Dermis microvascular lymphatic vessel endothelial cell (primary cell): ENCODE measurements at places on chromosomes 1 and 21.
A peak's percentile ranks its signal among the peaks of the same experiment; 100 is the strongest.

DNA sequence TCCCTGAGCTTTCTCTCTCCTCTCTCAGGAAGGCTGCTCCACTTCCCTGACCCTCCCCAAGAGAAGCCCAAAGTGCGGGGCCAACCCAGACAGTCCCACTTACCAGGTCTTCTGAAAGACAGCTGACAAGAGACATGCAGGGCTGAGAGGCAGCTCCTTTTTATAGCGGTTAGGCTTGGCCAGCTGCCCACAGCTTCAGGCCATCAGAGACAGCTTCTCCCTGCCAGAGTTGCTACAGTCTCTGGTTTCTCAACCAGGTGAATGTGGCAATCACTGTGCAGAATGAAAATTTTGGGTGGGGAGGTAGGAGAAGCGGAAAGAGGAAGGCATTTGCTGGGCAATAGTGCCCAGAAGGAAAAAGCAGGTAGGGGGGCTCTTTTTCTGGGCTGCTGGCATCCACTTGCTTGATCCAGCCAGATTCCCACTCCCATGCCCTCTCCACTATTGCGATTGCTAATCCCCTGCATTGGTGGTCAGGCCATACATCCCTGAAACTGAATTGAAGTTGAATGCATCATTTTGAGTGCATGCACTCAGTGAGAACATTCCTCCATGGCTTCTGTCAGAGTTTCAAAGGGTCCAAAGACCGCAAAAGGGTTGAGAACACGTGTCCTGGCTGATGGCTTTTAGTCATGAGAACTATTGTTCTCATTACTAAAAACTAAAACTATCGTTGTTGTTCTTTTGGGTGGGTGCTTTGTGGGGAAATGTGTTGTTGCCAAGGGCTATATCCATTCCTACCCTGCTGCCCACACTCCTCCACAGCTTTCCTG is at the start of gene S100A8:
Gene S100A8 (minus strand): TSS at position 136 of the 773 bp plus-strand sequence. CDS start 538 bp downstream, outside the sequence.
- DNase-seq: no peak

- no peak for DNase-seq
Observed at GRCh38 chr1:10519016-10519417, 44.3 kb downstream of the PEX14 start.

DNA sequence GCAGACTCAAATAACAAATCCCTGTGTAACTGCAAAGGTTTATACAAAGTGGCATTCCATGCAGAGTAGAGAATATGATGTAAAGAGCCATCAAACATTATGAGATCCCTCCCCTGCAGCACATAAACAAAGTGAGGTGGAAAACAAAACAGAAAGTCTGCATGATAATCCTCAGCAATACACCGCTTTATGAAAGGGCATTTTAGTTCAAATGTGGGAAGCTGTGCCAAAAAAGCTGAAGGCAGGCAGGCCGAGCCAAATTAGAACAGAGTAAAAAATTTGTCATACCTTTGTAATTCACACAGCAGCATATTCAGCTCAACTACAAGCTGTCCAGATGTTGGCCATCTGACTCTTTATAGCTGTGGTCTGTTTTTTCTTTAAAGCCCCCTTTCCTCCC is 113.5 kb downstream of the LHX9 start:
- no peak for DNase-seq

- no peak for DNase-seq
Observed at GRCh38 chr1:236516929-236517704, 6.7 kb upstream of the LGALS8 start.

GRCh38 chr1:91505086-91505485 is 4.4 kb downstream of the CDC7 start:
- no peak for DNase-seq

DNA sequence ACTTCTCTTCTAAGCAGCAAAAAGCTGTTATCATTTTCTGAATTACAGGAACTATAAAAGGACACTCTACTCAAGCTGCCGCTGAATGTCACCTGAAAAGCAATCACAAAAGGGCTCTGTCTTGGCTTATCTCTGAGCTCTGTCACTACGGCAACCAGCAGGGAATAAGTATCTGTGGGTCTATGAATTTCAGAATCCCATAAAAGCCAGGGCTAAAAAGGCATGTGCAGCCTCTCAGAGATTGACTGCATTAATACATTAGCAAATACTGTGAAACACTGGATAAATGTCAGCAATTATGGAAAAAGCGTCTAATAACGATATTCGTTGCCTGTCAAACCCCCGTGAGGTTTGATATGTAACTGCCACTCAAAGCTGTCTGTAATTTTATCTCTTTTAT is 210.2 kb upstream of the DMRTA2 start:
- no peak for DNase-seq

- no peak for DNase-seq
Observed at GRCh38 chr1:165075725-165076370, 280.7 kb downstream of the LMX1A start.

- peak; percentile 69 for DNase-seq
Observed at GRCh38 chr1:43688594-43689000, 18.7 kb upstream of the ST3GAL3 start.

GRCh38 chr1:218874313-218874712 is 299.4 kb upstream of the LYPLAL1 start:
- no peak for DNase-seq

DNA sequence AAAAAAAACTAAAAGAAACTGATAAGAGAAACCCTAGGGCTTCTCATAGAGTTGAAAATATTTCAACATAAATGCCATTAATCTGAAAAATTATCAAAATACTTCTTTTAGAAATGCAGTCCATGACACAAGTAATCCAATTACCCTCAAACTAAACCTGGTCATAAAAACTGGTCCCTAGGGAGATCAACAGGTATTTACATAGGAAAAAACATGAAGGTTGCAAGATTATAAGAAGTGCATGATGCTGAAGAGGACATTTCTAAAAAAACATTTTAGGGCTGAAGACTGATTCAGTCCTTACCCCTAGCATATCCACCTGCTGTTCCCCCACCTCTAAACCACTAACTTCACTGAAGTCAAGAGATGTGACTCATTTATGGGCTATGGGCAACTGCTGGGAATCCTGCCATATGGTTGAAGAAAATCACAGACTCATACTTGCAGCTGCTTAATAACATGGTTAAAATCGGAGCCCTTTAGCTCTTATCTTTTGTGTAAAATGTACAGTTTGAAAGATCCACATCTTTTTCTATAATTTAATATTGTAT is 131.0 kb upstream of the RUNX1 start:
- no peak for DNase-seq

- peak; percentile 48 for DNase-seq
Observed at GRCh38 chr1:52970149-52970548, 43.1 kb downstream of the SCP2 start.

- DNase-seq: no peak
Observed at GRCh38 chr1:230337266-230337665, 88.9 kb downstream of the PGBD5 start.

DNA sequence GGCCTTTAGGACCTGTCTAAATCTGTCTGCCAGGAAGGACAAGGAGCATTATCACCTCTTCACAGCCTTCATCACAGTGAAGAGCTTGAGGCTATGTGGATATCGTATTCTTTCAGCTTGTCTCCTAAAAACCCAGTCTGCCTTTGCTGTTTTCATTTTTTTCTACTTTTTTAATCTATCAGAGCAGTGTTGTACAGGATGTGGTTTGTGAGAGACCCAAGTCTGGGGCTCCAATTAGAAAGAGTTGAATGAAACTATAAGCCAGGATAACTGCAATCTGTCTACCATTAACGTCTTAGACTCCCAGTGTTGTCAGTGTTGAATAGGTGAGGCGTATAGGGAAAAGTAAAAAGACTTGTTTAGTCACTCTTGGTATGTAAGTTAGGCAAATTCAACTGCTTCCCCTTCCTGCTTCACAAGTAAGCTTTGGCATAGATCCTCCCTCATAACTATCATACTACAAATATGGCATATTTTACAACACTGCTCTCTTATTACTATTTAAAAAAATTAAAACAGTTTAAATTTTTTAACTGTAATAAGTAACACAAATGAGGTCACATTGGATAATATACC is 1225.8 kb upstream of the PRMT6 start:
- no peak for DNase-seq

DNA sequence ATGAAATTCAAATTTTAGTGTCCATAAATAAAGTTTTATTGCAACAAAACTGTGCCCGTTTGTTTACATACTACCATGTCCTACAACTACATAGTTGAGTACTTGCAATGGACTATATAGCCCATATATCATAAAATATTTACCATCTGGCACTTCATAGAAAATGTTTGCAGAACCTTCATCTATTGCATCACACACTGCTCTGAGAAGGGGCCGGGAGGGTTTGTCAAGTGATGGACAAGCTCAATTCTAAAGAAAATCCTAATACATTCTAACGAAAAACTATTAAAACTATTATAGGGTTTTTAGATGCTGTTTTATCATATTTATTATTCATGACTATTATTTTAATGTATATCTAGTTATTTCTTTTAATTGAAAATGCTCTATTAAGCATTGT is 35.9 kb downstream of the RGSL1 start:
- DNase-seq: no peak
